ENCODE measurements at places on chromosomes 5 and 9.

GRCh38 chr9:35163413-35163812, 1.6 kb downstream of the UNC13B start:
- no peak for DNase-seq

DNA sequence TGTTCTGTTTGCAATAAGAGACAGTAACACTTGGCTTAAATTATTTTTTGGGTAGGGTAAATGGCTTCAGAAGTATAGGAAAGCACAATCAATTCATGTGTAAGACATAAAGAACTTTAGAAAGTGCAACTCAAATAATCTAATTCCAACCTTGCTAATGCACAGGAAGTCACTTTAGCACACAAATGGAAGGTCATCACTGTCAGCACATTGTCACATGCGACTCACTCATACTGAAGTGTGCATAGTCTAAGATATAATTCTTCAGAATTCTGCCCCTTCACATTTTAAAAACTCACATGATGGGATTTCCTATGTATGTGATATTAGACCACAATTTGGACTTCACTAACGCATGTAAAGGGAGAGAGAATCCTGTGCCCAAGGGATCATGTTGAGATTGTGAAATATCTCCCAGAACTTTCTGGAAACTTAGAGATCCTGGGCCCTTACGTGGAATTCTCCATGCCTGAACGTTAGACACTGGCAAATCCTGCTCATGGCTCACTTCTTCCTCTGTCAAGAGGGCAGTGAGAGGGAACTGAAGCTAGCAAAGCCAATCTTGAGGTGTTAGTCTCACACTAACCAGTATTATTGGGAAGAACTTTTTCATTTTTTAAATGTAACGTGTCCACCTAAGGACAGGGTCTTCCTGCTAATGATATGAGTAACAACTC, 403.2 kb upstream of the PTGER4 start:
- no peak for DNase-seq

DNA sequence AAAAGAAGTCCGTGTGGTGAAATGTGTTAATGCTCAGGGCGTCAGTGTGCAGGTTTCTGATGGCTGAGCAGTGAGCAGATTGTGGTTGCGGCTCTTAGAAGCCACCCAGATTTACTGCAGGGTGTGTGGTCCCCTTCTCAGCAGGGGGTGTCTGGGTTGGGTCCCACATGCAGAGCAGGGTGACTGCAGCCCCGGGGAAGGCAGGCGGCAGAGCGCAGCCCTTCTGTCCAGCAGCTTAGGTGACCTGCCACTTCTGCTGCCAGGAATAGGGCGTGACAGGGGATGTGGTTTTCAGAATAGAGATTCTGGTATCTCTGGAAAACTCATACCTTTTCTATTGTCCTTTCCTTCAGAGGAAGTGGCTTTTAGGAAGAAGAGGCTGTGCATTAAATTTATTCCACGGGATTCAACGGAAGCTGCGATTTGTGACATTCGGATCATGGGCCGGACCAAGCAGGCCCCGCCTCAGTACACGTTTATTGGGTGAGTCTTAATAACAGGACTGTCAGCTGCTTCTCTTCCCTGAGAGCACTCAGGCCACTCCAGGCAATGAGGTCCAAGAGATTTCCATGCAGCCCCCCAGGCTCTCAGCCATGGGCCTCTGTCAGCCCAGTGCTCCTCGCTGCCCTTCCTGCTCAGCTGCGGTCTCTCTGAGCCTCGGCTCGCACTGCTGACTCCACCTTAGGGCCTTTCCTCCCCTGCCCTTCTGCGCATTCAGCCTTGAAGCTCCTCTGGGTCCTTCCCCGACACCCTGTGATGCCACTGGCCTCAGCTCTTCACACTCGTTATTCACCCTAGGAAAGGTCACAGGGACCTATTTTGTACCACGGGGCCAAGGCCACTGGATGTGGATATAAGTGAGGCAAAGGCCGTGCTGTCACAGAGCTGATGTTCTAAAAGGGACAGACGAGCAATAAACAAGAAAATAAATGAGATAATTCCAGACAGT, 65.4 kb downstream of the MVB12B start:
- no peak for DNase-seq

GRCh38 chr9:127714020-127714750, 1.3 kb downstream of the PTRH1 start:
- DNase-seq: no peak

GRCh38 chr5:65440456-65440855, 41.3 kb downstream of the ADAMTS6 start:
- DNase-seq: no peak

GRCh38 chr5:40594811-40595210, 84.9 kb upstream of the PTGER4 start:
- peak; percentile 40 for DNase-seq

GRCh38 chr5:76958991-76959767, 6.3 kb downstream of the CRHBP start:
- peak; percentile 73 for DNase-seq

DNA sequence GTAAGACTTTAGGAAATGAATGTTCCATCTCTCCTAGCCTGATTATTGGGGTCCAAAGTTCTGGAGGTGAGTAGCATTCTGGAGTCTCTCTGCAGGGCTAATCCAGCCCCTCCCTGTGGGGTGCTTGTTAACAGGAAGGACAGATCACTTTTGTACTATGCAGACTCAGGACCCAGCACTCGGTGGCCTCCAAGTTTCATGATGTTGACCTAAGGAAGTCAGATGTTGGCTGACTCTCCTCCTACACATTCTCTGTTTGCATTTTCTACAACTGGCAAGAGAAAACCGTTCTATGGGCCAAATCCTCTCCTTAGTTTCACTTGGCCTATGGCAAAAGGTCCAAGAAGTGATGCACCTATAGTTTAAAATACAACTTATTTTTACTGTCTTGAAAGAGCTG, 5.5 kb upstream of the PDE8B start:
- no peak for DNase-seq

DNA sequence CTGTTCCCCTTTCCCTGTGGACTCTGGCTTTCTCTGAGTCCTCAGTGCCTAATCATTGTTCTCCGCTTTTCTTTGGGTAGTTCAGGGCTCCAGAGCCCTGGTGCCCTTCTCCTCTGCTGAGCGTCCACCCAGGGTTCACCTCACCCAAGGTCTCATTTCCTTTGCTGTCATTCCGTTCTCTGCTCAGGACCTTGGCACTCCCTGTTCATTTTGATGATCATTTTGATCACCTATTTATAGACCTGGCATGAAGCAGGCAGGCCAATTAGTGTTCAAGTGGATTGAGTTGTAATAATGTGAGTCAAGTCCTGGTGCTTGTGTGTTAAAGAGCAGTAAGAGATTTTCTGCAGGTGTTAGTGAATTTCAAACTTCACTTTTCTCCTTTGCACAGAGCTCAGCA, 3.6 kb downstream of the TRIO start:
- DNase-seq: no peak

DNA sequence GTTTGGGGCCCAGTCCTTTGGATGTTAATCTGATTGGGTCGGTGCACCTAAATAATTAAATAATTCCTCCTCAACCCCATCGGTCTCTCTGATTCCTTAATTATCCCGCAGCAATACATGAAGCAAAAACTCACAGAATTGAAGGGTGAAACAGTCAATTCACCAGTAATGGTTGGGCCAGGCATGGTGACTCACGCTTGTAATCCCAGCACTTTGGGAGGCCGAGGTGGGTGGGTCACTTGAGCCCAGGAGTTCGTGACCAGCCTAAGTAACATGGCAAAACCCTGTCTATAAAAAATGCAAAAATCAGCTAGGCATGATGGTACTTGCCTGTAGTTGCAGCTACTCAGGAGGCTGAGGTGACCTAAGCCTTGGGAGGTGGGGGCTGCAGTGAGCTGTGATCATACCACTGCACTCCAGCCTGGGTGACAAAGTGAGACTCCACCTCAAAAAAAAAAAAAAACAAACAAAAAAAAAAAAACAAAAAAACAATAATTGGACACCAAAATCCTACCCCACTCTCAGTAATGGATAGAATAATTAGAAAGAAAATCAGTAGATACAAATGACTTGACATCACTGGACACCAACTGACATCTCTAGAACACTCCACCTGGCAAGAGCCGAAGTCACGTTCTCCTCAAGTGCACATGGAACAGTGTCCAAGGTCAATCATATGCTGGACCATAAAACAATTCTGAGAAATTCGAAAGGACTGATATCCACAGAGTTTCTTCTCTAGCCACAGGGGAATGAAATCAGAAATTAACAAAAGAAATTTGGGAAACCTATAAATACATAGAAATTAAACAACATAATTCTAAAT, 5.3 kb downstream of the ABO start:
- no peak for DNase-seq

GRCh38 chr5:87627363-87627762, 214.6 kb upstream of the CCNH start:
- no peak for DNase-seq

DNA sequence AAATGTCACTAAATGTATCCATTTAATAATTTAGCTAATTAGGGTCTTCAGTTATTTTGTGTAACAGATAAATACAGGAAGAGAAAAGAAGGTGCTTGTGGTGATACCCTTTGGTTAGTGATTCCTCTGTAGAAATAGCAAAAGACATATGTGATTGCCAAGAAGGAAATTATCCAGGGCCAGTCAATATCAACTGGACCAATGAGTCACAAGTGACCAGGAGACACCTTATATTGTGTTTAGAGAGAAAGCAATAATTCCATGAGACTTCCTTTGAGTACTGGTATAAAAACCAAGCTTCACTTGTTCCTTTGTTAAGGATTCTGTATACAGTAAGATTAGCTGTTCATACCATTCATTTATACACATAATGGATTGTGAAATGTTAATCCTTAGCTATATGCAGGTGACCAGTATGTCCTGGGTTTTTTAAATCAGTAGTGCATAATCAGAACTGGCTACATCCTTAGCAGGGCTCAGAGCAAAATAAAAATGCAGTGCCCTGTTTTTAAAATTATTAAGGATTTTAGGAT, 11.7 kb upstream of the F2R start:
- no peak for DNase-seq

GRCh38 chr9:111866976-111867375, 29.6 kb upstream of the UGCG start:
- DNase-seq: peak; percentile 86

- no peak for DNase-seq
Measured at GRCh38 chr9:21668516-21668915, 133.9 kb upstream of the MTAP start.
